HL-60 (cell line): ENCODE measurements at places on chromosomes 2 and 18.
A peak's percentile ranks its signal among the peaks of the same experiment; 100 is the strongest.

DNA sequence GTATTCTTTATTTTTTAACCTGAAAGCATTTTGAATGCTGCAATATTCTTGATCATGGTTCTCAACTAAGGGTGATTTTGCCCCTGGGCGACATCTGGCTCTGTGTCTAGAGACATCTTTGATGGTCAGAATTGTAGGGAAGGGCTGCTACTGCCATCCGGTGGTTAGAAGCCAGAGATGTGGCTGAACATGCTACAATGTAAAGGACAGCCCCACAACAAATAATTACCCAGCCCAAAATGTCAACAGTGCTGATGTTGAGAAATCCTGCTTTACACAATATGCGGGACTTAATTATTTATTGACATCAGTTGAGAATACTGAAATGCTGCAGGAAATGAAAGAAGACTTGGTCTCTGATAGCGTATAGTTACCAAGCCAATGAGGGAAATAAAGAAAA is 37.5 kb upstream of the SERPINB2 start:
- peak; percentile 84 for DNase-seq

- DNase-seq = no peak
These were observed 9.9 kb downstream of the RELCH start for GRCh38 chr18:62196980-62197379.

GRCh38 chr2:229044581-229044980 is 226.5 kb downstream of the PID1 start:
- DNase-seq = no peak

GRCh38 chr2:228678110-228678509 is 496.6 kb upstream of the SPHKAP start:
- DNase-seq = no peak

DNA sequence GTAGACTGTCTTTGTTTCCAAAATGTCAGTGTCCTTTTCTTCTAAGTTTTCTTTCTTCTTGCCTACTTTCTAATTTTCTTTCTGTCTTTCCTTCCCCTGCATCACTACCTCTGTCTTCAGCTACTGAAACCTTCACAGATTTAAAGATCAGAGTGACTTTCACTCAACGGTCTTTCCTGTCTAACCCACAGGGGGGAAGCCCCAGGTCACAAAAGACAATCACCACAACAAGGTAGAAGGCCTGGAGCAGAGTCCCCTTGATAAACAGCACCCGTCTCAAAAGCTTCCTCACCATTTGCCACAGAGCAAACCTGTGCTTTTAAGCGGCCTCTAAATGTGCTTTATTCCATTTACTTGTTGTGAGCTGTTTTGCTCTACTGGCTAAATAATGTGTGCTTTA is 665.4 kb downstream of the BCL11A start:
- no peak for DNase-seq

DNA sequence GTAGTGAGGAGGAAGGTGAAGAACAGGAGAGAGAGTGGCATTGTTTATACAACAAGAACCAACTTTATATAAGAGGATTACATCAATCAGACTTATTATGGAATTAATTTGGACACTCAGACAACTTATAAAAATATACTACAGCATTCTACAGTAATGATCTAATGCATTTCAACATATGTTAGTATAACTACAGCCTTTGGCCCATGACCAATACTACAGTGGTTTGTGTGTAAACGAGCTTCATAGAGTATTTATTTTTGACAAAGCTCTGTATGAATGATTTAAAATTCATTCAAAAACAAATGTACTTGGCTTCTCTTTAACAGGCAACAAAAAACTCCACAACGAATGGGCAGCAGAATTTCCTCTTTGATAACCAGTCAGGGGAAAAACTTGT is 72.8 kb downstream of the ZNF521 start:
- DNase-seq = no peak

- no peak for DNase-seq
These were observed 59.1 kb upstream of the PAX3 start for GRCh38 chr2:222357930-222358329.

GRCh38 chr18:14026199-14026598 is 106.0 kb downstream of the ZNF519 start:
- DNase-seq = no peak

DNA sequence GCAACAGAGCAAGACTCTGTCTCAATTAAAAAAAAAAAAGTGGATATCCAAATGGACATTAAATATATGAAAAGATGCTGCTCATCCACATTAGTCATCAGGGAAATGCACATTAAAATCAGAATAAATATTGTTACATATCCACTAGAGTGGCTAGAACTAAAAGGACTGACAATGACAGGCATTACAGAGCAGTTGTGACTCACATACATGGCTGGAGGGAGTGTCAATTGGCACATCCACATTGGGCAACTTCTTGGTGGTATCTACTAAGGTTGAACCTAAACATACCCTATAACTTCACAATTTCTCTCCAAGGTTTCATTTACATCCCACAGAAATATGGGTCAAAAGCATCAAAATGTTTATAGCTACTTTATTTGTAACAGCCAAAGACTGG is 14.0 kb upstream of the DNER start:
- no peak for DNase-seq

DNA sequence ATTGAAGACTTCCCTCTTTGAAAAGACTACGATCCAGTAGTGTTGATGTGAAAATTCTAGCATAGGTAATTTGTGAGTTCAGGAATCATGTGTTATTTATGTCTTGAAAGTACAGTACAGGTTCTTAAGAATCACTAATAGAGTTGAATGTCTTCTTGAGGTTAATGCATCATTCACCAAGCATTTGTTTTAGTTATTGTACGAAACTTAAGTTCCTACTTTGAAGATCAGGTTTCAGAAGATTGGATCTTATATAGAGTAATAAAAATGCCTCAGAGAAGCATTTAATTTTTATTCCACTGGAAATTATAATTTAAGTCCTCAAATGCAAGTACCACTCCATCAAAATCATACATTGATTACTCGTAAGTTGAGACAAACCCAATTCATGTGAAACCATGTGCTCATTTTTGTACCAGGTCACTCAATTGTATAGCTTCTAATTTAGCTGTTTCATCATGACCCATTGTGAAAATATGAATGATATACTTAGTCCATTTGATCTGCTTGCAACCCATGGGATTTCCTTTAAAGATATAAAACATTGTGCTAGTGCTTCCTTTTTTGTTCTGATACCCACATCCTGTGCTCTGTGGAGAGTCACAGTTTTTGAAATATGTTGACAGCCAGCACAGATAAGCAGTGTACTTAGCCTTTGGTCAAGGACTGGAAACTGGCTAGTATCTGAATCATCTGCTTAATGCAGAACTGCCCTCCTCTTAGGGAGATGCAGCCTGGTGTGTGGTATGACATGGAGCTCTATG is 22.5 kb upstream of the RAB27B start:
- DNase-seq = no peak

GRCh38 chr2:144136297-144137010 is 383.5 kb downstream of the ZEB2 start:
- no peak for DNase-seq

- DNase-seq = no peak
These were observed 48.3 kb upstream of the ACAA2 start for GRCh38 chr18:49861659-49862058.
